ENCODE measurements at places on chromosomes 3 and 15.
A peak's percentile ranks its signal among the peaks of the same experiment; 100 is the strongest.

DNA sequence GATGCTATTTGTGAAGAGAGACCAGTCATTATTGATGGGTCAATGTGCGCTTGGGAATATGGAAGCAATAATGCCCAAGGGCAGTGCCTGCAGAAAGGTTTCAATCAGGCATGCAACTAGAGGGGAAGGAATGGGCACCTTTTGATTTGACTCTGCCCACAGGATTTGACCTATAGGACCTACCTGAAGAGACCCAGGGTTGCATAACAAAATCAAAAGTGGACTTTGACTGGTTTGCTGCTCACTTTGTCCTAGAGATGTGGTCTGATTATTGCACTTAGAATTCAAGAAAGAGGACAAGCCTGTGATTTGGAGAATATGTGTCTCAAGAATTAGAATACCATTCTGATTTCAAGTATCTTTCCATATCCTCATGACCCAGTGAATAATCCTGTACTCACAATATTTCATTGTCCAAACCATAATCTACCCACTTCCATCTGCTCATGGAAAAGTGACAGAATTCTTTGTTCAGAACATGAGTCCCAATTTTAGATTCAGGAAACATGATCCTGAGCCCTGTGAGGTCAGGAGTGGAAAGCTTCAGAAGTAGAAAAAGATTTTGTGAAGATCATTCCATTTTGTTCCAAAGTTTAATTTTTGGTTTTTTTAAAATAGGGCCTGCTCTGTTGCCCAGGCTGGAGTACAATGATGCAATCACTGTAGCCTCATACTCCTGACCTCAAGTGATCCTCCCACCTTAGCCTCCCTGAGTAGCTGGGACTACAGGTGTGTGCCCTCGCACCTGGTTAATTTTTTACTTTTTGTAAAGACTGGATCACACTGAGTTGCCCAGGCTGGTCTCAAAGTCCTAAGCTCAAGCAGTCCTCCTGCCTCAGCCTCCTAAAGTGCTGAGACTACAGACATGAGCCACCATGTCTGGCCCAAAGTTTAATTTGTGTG, 151.3 kb upstream of the NR2E3 start:
- no peak for DNase-seq

DNA sequence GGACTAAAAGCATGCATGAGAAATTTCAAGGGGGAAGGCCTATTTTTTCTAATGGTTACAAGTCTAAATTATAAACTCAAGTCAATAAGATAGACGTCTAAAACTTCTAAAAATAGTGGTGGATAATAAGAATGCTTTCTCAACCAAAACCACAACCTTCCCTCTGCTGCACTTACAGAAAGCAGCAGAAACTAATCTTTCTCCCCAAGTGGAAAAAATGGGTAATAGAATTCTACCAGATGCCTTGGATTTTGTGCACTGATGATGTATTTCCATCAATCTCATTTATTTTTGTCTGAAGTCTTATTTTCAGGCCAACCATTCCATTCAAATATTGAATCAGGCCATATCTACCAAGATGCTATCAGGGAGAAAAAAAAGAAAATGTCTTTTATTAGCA, 344.7 kb downstream of the NEK10 start:
- DNase-seq, result no peak

GRCh38 chr3:138899351-138899991, 47.5 kb downstream of the FOXL2 start:
- no peak for DNase-seq

GRCh38 chr15:48644467-48644826, 1.1 kb downstream of the FBN1 start:
- DNase-seq, result no peak

DNA sequence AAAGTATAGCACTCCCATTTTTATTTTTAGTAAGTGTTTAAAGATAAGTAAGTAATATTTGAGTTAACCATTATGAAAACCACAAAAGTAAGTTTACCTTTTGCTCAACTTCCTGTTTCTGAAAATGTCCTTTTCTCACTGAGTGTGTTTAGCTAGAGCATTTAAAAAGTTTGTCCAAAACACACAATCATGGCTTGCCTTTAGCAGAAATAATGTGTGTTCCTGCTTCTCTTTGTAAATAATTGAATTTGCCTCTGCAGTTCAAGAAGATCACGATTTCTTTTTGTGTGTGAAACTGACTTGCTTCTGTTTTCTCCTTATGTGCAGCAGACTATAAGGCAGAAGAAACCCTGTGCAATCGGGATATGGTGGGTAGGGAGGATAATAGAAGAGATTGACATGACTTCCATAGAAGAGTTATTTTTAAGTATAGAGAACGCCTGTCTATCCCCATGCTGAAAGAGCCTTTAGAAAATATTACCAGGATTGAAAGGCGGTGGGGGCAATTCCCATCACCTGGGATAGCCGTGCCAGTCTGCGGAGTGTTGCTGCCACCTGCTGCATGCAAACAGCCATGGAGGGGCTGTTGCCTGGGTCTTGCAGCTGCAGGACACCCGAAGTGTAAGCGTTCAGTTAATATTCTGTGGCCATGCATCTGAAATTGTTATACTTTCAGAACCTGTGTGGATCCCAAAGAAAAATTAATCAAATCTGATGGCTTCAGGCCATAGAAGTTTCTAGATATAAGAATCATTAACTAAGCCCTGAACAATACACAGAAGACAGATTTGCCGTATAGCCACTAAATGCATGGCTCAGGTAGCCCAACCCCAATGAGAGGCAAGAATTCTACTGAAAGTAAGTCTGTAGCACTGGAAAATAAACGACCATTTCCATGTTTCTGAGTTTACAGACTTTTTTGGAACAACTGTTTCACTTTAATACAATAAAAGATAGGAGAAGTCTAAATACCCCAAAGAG, 2.4 kb upstream of the CD96 start:
- peak; percentile 40 for DNase-seq

DNA sequence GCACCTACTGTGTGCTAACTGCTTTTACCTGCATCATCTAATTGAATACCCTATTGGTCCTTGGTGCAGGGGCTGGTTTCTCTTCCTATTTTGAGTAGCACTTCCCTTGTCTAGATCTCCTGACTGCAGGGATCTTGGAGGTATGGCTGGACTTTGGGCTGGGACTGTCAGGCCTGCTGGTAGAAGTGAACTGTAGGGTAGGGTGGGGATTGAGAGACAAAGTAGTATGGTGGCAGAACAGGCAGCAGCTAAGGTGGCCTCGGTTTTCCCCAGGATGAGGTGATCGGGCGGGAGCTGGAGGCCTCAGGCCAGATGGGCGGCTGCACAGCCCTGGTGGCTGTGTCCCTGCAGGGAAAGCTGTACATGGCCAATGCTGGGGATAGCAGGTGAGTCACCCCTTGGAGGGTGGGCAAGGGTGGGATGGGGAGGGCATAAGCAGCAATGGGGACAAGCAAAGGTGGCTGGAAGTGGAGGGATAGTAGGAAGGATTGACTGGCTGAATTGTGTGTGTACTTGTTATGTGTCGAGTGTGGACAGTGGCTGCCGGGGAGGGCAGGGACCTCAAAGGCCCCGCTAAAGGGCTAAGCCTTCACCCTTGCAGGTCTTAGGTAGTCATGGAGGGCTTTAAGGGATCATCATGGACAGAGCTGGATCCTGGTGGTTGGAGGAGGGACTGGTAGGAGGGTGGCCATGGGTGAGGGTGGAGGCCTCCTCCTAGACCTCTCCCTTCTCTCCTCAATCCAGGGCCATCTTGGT, 2.0 kb downstream of the PPM1M start:
- DNase-seq, result no peak

DNA sequence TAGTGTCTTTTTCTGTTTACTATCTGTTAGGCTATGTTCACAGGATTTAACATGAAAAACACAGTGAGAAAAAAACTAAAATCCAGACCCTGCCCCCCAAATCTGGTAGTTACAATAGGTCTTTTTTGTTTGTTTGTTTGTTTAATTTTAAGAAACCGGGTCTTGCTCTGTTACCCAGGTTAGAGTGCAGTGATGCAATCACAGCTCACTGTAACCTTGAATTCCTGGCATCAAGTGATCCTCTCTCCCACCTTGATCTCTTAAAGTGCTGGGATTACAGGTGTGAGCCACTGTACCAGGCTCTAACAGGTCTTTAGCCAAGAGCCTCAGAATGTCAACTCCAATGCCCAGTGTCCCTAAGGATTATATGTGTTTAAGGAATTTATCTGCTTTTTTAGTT, 88.0 kb upstream of the GOLIM4 start:
- no peak for DNase-seq

DNA sequence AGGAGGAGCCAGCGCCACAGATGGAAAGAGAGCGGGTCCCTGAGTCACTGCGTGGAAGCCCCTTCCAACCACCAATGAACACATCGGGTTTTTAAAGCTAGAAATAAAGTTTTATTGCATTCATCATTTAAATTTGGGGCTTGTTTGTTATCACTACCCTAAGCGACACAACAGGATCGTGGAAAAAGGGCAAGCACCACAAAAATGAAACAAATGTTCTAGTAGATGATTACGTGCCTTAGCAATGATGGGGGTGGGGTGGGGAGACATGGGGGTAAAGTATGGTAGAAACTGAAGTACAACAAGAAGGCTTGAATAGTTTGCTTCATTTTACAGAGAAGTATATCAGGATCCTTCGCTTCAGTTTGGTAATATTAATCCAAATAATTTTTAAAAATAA, 221.6 kb upstream of the ATP10A start:
- DNase-seq, result no peak

DNA sequence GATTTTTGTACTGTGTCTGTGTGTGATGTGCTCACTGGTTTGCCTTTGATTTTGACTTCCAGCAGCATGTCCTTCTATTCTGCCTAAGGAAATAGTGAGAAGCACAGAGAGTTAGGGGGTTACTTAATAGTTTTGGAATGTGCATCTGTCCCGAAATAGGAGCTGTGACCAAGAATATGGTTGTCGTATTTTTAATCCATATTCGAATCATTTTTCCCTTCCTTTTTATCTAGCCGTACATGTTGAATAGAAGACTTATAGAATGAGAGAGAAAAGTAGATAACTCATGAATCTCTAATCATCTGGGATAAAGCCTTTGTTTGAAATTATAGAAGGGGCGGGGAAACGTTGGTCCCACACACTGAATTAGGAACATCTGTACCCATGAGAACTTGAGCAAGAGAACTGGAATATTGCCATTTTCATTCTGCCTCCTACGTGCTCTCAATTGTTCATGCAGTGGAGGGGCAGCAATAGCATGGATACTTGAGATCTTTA, 23.6 kb downstream of the CRTC3 start:
- no peak for DNase-seq

DNA sequence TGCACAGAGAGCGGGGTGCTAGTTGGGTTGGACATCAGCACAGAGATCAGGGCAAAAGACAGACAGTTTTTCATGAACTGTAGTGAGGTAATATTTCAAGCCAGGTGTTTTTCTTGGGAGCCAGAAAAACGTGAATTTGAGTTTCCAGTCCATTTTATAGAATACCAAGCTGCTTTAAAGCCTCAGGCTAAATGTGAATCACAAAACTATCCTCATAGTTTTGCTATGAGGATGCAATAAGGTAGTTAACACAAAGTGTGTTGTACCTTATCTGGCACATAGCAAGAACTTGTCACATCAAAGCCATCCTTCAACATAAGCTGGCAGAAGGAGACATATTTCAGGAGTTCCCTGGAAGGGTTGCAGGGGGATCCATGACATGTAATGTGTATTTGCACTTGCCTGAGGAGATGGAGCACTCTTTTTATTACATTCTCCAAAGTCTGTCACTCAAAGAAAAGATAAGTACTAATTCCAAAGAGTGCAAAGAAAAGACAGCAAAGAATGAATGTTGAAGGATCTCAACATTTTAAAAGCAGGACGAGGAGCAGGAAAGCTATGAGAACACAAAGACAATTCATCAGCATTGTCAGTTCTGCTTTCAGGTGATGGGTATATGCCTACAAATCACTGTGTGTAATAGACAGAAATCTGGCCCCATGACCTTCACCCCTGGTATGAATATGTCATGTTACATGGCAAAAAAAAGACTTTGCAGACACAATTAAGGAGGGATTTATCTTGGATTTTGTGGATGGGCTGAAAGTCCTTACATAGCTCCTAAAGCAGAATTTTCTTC, 1046.4 kb downstream of the NTRK3 start:
- no peak for DNase-seq

- no peak for DNase-seq
Observed at GRCh38 chr3:125240496-125240895, 27.9 kb upstream of the SLC12A8 start.

- DNase-seq, result no peak
Observed at GRCh38 chr15:58201516-58201915, 63.3 kb downstream of the AQP9 start.

DNA sequence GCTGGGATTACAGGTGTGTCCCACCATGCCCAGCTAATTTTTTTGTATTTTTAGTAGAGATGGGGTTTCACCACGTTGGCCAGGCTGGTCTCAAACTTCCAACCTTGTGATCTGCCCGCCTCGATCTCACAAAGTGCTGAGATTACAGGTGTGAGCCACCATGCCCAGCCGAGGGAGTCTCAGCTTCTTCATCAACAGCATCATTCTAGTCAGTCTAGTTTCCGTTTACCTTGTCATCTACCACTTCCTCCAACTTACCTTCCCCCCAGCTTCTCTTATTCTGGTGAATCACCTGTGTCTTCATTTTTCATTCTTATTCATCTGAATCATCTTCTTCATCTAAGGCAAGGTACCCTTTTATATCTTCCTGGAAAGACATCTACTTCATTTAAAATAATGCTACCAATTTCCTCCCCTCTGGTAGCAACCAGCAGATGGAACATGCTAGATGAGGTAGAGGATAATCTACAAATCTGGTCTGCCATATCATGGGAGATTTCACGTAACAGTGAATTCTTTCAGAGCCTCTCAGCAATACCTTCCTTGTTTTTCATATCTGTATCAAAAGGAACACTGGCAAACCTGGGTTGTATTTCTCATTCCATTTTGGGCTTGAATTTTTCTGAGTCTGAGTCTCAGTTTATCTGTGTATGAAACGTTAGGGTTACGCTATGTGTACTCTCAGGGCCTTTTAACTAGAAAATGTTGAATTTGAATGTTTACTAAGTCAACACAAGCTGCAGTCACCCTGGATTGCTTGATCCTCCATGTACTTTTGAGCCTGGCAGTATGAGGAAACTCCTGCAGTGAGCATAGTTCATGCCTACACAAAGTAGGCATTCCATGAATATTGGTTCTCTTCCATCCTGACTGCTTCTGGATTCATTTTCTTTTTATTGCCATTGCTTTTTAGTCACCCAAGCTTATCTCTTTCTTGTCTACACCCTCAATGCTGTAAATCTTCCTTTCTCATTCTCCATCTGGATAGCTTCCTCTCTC, 16.8 kb downstream of the LPP start:
- DNase-seq, result peak; percentile 21

- no peak for DNase-seq
Observed at GRCh38 chr15:88057836-88058235, 198.7 kb downstream of the NTRK3 start.

- no peak for DNase-seq
Observed at GRCh38 chr3:114608293-114608692, 314.5 kb downstream of the TIGIT start.

GRCh38 chr15:36815786-36816185, 236.4 kb downstream of the CDIN1 start:
- DNase-seq, result no peak

GRCh38 chr3:150253622-150254021, 154.5 kb upstream of the TSC22D2 start:
- DNase-seq, result no peak

GRCh38 chr15:75123395-75123794, 78.3 kb upstream of the C15orf39 start:
- DNase-seq, result no peak
